ENCODE measurements at places on chromosomes 7 and 10.

GRCh38 chr10:131570716-131571307, 259.3 kb upstream of the TCERG1L start:
- no peaks in the 10 kb centered on the region for H3K36me3 ChIP-seq
- no peak overlapping the region for H3K4me3 ChIP-seq
- H3K27ac ChIP-seq = no peak overlapping the region
- no peaks in the 10 kb centered on the region for H3K27me3 ChIP-seq
- DNase-seq = no peak

- no peak for DNase-seq
- H3K27me3 ChIP-seq = no peaks in the 10 kb centered on the region
- no peak overlapping the region for H3K27ac ChIP-seq
- H3K4me1 ChIP-seq = peaks cover 11% of the 10 kb centered on the region
These were observed 61.4 kb upstream of the ASAH2 start for GRCh38 chr10:50312464-50313437.

GRCh38 chr10:79022565-79023230, 46.1 kb upstream of the ZMIZ1 start:
- H3K4me1 ChIP-seq = peaks cover 21% of the 10 kb centered on the region
- no peaks in the 10 kb centered on the region for H3K27me3 ChIP-seq
- peak overlapping the region; percentile 54 for H3K4me3 ChIP-seq

DNA sequence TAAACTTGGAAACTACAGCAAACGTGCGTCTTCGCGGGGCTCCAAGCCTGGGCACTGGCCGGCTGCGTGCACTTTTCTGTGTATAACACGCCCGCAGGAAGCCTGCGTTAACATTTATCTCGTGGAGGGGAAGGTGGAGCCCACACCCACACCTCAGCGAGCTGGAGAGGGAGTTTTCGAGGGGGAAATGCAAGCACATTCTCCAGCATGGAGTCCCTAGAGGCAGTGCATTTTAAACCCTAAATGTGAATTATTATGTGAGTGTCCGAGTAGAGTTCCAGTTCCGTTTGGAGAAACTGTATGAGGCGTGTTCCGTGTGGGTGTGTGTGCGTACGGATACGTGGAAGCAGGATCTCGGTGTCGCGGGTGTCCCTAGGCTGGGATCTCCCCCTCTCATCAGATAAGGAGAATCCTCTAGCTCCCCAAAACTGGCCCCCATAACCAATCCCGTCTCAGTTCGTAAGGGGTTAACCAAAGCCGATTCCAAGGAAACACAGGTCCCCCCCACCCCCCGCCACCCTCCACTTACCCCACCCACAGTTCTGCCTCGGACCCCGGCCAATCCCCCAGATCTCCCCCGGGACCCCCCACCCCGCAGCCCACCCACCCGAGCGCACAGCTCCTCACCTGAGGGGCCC, 403 bp downstream of the CDK6 start:
- peaks cover 5% of the 10 kb centered on the region for H3K4me1 ChIP-seq
- H3K27ac ChIP-seq = peak overlapping the region; percentile 91
- peak overlapping the region; percentile 90 for H3K4me3 ChIP-seq
- peaks cover 40% of the 10 kb centered on the region for H3K27me3 ChIP-seq
- peak; percentile 36 for DNase-seq

- H3K4me3 ChIP-seq = no peak overlapping the region
- H3K4me1 ChIP-seq = no peaks in the 10 kb centered on the region
- H3K27me3 ChIP-seq = peaks cover 48% of the 10 kb centered on the region
- H3K27ac ChIP-seq = no peak overlapping the region
- DNase-seq = no peak
These were observed 348.5 kb upstream of the SHH start for GRCh38 chr7:156160811-156161210.

DNA sequence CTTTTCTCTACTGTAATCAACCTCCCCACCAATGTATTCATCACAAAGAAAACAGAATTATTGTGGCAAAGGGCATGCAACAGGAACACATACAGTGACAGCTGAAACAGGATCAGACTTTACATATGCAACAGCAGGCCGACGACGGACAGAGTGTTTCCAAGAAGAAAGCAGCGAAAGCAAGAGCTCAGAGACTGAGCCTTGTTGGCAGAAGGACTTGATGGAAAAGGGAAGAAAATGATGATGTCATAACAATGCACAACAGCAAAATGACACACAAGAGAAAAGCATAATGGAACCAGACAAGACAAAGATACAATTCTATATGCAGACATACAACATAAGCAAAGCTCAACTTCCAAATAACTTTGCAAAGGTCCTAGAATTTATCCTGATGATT, 106.5 kb downstream of the ARHGAP12 start:
- H3K4me1 ChIP-seq = no peaks in the 10 kb centered on the region
- no peaks in the 10 kb centered on the region for H3K27me3 ChIP-seq
- no peak for DNase-seq
- no peak overlapping the region for H3K4me3 ChIP-seq
- H3K27ac ChIP-seq = no peak overlapping the region

GRCh38 chr10:71204746-71205145, 7.6 kb upstream of the UNC5B start:
- H3K36me3 ChIP-seq = no peaks in the 10 kb centered on the region
- DNase-seq = no peak
- no peak overlapping the region for H3K4me3 ChIP-seq
- H3K27ac ChIP-seq = no peak overlapping the region
